ENCODE measurements at places on chromosomes 2 and 18.
A peak's percentile ranks its signal among the peaks of the same experiment; 100 is the strongest.

- DNase-seq: no peak
Observed at GRCh38 chr2:38442643-38443541, 65.8 kb upstream of the ATL2 start.

DNA sequence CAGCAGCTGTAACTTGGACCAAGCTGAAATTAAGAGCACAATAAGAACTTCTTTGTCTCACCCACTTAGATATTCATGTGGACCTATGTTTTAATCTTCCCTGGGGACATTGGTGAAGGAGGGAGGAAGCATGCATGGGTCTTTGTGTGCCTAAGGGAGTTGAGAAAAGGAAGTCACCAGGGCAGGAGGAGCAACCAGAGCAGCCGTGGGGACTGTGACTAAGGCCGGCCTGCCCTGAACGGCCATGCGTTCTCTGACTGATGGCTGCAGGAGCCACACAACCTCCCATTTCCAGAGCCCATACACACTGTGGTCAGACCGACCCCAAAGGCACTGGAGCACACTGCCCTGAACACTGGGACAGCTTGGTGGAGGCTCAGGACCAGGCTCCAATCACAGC, 43.7 kb upstream of the SLC35G4 start:
- no peak for DNase-seq

- no peak for DNase-seq
Observed at GRCh38 chr2:84846741-84847142, 34.1 kb downstream of the TRABD2A start.

DNA sequence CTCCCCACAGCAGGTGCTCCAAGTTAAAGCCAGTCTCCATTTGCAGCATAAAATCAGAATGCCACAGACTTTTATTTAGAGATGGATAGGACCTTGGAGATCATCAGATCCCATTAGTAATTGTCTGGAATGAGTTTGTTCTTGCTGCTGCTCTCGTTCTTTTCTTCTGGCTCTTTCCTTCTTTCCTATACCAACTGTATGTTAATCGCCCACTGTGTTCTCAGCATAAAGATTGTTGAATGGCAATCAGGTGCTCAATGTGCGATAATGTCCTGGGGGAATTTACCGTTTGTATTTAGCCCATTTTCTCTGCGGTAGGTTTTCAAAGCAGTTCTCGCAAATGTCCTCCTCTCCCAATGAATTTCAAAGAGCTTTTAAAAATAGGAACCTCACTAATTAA, 3.3 kb downstream of the GPR39 start:
- DNase-seq: no peak

- no peak for DNase-seq
Observed at GRCh38 chr2:210072493-210072892, 70.1 kb downstream of the RPE start.

DNA sequence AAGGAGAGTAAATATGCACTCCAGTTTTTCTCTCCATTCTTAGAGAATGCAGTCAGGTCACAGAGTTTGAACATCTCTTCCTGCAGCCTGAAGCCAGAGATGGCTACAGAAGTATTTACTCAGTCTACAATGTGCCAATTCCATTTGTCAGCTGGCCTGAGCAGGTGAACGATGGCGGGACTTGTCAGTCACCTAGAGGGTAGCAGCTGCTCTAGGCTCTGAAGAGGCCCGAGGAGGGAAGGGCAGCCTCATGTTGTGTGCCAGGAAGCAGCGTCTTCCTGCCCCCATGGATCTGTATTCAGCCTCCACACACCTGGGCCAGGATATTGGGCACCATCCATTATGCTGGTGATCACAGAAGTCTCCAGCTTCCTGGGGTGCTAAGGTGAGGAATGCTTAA, 316.7 kb upstream of the CHAC2 start:
- DNase-seq: no peak

- no peak for DNase-seq
Observed at GRCh38 chr2:149077861-149078260, 39.4 kb downstream of the LYPD6B start.

DNA sequence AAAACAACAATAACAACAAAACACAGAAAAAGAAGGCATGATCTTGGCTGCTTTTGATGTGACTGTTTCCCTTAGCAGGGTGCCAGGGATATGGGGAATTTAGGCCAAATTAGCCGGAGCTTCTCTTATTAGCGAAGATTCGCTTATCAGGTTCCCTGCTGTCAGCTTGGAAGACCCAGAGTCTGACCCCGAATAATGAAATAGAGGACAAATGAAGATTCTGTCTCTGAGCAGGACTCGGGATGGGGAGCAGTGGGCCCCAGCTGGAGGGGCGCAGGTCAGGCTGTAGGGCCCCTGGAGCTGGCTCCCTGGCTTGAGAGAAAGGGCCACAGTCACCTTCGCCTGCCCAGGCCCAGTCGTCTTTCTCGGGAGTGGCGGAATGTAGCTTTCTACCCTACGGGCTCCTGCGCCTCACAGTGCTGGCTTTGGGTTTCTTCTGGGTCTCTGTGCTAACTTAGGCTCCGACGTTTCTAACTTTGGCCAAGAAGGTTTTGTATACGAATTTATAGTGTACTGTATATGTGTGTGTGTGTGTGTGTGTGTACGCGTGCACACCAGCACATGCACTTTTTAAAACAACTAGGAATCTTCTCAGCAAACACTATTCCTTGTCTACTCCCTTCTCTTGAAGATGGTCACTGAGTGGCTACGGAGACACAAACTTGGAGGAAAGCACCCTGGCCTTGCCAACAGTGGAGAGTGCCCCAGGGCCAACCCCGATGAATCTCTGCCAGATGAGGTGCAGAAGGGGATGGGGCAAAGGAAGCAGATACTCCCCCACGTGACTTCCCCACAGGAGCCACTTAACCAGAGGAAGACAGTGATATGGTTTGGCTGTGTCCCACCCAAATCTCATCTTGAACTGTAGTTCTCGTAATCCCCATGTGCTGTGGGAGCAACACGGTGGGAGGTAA, 195.6 kb upstream of the COPS8 start:
- DNase-seq: no peak

DNA sequence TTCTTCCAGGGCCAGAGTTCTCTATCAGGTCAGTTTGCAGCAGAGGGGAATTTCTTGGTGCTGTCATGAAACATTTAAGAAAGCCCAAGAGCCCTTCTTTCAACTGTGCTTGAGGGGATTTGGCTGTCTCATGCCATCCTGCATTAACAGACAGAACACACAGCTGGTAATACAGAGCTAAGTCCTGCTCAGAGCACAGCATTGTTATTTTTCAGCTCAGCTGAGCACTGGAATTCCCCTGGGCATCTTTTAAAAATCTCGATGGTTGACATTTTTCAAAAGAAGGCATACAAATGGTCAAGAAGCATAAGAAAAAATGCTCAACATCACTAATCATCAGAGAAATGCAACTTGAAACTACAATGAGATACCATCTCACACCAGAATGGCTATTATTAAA, 14.9 kb upstream of the IL1R2 start:
- DNase-seq: no peak

DNA sequence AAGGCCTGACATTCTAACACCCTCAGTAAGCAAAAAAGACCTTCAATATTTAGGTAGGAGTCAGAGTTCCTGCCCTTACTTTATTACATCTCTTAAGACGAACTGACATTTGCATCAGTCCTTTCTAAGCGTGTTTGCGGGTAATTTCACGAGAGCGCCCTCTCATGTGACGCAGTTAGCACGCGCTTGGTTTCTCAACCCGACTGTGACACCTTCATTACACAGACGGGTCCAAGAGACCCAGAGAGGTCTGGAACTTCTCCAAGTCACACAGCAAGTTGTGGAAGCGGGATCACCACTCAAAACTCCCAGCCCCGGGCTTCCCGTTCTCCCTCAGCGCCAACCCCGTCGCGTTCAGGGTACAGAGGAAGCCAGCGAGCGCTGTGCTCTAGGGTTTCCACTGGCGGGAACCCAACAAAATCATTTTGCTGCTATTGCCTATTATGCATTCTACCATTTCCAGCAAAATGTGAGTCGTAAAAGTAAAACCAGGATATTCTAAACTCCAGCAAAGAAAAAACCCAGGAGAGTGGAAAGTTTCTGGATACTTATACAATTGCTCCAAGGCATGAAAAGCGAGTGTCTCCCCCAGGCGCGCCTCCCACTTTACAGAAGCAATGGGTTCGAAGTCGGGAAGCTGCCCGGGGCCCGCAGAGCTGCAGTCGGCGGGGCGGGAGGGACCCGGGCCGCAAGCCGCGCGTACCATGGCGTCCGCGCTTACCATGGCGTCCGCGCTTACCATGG, 601 bp downstream of the ENOSF1 start:
- DNase-seq: peak; percentile 14

GRCh38 chr2:23291239-23291638, 93.7 kb upstream of the KLHL29 start:
- no peak for DNase-seq

DNA sequence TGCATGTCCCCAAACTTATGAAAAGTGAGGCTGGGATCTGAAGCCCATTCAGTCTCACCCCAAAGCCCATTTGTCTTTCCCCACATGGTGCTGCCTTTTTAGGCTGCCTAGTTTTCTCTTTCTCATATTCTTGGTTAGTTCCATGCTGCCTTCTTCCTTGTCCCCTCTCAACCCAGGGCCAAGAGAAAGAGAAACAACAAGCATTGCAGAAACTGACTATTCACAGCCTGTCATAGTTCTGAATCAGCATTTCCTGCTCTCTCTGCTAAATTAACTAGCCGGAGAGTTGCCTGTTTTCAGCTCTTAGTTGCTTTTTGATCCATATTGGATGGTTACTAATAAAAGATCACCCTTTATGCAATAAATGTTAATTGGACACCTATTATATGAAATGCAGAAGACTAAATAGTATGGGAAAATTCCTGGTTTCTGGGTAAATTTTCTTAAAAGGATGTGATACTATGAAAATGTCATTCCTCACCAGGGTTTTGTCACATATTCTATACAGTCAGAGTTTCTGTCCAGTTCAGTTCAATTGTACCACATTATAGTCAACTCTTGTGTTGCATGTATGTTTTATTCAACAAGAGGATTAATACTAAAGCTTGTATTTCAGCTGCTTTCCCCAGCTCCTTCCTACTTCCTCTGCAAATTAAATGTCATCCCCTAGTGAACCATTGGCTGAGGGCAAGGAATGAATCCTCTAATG, 246.5 kb downstream of the GALR1 start:
- DNase-seq: no peak

DNA sequence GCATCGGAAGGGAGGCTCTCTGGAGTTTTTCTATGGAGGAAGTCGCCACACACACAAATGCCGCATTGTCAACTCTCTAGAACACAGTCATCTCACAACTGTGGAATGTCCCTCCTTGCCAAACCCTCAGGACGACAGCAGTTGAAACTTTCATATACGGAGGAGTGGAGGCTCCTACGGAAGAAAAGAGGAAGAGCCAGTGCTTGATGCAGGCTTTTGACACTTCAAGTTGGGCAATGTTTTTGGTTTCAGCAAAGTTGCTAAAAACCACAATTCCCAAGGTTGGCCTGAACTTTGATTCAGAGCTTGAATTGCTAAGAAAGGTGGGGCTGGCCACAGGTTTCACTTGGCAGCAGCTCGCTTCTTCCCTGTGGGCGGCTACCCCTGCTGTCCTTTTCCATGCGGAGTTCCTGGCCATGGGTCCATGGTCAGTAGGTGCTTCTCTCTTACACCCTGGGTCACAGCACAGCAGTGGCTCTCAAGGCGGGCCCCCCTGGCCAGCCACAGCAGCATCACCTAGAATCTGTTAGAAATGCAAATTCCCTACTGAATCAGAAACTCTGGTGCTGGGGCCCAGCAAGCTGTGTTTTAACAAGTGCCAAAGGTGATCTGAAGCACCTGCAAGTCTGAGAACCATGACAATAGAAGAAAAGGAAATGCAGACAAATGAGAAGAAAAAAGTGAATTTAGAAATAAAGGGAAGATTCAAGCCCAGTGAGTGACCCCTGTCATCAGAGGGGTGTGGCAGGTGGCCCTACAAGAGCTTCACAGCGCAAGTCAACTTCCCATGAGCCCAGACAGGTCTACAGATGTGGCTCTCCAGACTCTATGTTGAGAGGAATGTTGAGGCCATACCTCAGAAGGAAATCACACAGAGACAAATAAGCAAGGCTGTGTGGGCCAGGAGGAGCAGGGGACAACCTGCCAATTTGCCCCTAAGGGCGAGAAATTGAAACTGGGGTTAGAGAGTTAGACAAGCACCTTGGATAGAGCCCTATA, 856.4 kb downstream of the RNF144A start:
- DNase-seq: no peak

- DNase-seq: no peak
Observed at GRCh38 chr18:63262369-63263335, 56.9 kb downstream of the BCL2 start.

DNA sequence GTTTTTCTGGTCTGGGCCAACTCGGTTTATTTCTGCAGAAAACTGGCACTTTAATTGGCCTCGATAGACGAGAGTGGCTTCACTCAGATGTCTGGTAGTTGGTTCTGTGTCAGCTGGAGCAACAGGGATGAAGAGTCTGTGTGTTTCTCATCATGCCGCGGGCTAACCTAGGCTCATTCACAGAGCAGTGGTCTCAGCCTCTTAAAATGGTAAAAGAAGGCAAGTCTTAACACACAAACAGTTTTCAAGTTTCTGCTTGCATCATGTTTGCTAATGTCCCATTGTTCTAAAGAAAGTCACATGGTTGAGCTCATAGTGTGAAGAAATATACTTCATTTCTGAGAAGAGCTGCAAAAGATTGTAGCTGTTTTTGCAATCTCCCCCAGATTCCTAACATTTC, 37.5 kb upstream of the ANXA4 start:
- no peak for DNase-seq

DNA sequence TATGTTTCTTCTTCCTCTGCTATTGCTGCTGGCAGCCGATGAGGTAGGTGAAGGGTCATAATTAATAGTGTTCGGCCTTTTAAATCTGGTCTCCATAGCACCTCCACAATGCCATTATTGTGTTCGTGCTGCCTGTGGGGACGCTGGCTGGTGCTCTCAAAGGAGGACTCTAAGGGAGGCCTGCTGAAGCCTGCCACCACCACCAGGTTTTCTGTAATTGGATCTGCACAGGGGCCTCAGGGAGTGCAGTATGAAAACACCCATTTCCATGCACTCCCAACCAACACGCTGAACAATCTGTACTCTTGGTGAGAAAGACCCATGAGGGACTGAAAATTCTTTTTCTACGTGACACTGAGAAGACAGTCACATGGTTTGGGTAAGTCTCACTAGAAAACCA, 17.6 kb upstream of the CLIP4 start:
- no peak for DNase-seq

- DNase-seq: no peak
Observed at GRCh38 chr2:17515652-17516051, 2.6 kb downstream of the RAD51AP2 start.

GRCh38 chr2:151669585-151670081, 64.6 kb downstream of the NEB start:
- peak; percentile 65 for DNase-seq

DNA sequence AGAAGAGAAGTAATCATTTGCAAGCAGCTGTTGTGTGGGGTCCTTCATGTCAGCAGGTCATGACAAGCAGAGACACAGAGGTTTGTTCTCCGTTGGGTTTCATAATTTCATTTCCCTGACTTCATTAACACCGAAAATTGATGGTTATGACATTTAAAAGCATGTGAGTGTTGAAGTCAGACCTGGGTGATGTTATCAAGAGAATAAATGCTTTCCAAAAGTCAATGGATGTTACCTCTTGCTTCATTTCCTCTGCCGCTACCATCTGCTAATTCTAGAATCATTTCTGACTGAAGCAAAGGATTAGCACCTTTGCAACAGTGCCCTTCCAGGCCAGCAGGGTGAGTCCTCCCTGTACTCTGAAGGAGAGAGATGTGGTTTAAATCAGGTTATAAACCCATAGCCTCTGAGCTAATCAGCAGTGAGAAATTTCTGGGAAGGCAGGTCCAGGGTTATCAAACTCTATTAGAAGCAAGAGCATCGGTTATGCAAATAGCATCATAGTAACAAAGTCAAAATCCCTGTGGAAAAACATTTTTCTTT, 446.2 kb downstream of the PIK3C3 start:
- no peak for DNase-seq

GRCh38 chr18:61127714-61128467, 205.3 kb upstream of the CDH20 start:
- no peak for DNase-seq

All from occipital lobe (tissue), 3 donors.